ENCODE measurements at places on chromosomes 6 and 20.
A peak's percentile ranks its signal among the peaks of the same experiment; 100 is the strongest.

- DNase-seq: no peak
Measured at GRCh38 chr6:106666282-106667021, 37.1 kb downstream of the QRSL1 start.

DNA sequence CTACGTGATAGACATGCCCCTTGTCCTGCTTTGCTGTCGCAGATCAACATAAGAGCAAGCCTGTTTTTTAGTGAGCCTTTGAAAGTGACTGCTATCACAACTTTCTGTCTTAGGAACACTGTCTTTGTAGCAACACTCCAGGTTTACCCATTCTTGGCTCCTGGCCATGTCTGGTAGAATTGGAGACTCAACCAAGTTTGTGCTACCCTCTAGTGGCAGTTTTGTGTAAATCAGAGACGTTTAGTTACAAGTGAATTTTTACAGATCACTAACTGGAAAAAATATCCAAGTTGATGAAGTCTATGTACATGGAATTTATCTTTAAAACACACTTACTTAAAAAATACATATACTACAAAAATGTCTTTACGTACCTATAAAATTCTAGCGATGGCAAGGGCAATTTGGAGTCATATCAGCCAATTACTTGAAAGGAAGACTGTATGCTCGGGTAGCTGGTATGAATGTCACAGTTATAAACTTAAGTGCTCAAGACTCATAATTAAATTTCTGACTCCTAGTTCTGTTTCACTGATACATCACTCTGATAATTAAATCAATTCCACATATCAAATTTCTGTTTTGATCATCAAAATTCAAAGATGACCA lies 101.4 kb downstream of the ADGB start:
- peak; percentile 34 for DNase-seq

- DNase-seq: no peak
Measured at GRCh38 chr6:41028561-41029412, 10.2 kb downstream of the UNC5CL start.

DNA sequence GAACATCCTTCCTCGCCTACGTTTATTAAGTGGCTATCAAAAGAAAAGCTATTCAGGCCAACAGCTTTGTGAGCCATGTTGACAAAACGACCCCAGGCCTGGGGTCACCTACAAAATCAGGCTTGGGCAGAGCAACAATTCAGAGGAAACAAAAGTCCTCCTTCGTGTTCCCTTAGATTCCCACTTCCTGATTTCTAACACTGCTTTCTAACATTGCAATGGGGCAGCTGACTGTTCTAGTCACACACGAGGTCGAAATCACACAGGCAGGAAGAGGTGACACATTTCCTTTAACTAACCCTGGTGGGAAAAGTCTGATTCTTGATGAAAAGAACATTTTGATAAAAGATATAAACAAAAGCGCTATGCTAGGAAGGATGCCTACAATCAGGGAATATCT lies 31.9 kb downstream of the WDR27 start:
- DNase-seq: no peak

GRCh38 chr6:94956910-94957309 lies 620.4 kb upstream of the MANEA start:
- DNase-seq: no peak

DNA sequence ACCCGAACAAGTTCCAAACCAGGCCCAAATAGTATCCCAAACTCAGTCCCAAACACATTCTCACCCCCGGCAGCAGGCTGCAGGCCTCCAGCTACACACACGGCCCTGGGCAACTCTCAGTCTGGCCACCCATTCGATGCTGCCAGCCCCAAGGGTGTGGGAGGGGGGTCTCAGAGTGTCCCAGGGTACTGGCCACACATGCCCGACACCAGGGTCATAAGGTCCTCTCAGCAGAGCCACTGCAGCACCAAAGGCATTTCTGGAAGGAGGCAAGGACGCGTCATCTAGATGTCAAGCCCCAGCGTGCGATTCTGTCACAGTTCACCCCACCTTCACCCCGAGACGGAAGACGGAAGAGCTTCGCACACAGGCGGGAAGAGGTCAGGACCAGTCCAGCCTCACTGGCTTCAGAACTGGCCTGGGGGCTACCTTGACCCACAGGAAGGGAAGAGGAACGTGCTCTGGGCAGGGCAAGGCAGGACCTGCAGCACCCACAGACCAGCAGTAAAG lies 9.5 kb downstream of the MYL9 start:
- DNase-seq: no peak
